ENCODE measurements at places on chromosomes 1 and 21.

- DNase-seq, result no peak
Observed at GRCh38 chr1:70376196-70376595, 21.7 kb upstream of the ANKRD13C start.

GRCh38 chr1:67611846-67612245 lies 73.2 kb upstream of the GADD45A start:
- no peak for DNase-seq

GRCh38 chr1:230633469-230633868 lies 8.8 kb upstream of the COG2 start:
- DNase-seq, result no peak

DNA sequence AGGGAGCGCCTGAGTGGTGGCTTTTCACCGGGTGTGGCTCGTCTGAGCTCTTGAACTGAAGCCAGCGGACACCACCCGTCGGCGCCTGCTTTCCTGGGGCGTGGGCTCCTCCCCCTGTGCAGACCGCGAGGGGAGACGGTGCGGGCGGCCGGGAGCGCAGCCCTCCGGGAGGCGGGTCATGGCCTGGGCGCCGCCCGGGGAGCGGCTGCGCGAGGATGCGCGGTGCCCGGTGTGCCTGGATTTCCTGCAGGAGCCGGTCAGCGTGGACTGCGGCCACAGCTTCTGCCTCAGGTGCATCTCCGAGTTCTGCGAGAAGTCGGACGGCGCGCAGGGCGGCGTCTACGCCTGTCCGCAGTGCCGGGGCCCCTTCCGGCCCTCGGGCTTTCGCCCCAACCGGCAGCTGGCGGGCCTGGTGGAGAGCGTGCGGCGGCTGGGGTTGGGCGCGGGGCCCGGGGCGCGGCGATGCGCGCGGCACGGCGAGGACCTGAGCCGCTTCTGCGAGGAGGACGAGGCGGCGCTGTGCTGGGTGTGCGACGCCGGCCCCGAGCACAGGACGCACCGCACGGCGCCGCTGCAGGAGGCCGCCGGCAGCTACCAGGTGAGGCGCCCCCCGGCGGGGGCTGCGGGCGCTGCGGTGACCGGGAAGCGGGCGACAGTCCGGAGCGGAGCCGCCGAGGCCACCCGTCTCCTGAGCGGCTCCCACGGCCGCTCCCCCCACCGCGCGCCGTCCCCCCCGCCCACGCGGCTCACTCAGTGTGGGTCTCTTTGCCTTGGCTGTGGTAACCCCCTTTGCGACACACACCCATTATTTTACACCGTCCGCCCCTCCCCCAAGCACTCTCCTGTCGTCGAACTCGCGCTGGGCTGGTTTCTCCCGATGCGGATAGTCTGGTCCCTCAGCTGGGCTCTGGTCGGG lies at the start of gene TRIM58:
Gene TRIM58, plus strand, starts transcription at position 119 of the 916 bp plus-strand sequence. Its CDS starts 60 bp downstream, at position 179.
- no peak for DNase-seq

- no peak for DNase-seq
Observed at GRCh38 chr1:156893048-156893953, at the start of gene PEAR1. Gene PEAR1 (plus strand): TSS chr1:156893718. CDS start chr1:156903927, 10,209 bp downstream.

DNA sequence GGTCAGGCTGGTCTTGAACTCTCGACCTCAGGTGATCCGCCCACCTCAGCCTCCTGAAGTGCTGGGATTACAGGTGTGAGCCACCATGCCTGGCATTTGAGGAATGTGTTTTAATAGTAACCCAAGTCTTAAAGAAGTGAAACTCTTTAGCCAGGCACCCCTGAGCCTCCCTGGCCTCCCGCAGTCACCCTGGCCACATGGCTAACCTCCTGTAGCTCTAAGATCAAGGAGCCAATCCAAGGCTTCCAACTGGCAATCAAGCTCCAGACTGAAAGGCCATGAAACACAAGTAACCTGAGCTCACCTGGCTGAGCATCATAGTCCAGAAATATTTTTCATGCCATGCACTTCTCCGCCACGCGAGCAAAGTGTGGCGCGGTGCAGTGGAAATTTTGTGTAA lies 84.3 kb downstream of the LTN1 start:
- no peak for DNase-seq

DNA sequence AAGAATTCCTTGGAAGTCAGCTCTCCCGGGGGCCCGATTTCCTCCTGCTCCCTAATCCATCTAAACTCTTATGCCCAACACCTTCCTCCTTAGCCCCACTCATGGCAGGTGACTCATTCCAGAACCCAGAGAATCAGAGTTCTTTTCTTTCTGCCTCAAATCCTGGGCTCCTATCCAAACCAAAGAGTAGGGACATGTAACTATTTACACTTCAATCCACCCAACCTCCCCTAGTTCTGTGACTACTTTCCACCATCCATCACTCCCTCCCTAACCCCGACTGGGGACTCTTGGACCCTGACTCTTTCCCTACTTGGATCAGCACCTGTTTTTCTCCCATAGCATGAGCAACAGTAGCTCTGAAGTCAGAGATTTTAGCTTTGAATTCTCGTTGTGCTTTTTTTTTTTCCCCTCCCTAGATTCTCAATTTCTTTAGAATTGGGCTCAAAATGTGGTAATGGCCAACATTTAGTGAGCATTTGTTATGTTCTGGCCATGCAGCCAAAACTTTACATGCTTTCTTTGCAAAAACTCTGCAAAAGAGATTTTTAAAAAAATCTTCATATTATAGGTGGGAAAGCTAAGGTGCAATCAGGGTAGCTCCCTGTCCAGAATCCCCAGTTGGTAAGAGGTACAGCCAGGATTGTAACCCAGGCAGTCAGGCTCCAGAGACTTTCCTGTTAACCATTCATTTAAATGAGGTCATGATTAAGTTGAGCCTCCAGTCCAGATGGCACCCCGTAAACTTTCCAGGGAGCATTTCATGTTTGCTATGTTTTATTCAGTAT lies 7.5 kb upstream of the CYP4A11 start:
- DNase-seq, result no peak

GRCh38 chr1:166170075-166170474 lies 3.3 kb upstream of the FAM78B start:
- no peak for DNase-seq

GRCh38 chr1:24640288-24640687 lies 2.8 kb upstream of the SRRM1 start:
- DNase-seq, result no peak

DNA sequence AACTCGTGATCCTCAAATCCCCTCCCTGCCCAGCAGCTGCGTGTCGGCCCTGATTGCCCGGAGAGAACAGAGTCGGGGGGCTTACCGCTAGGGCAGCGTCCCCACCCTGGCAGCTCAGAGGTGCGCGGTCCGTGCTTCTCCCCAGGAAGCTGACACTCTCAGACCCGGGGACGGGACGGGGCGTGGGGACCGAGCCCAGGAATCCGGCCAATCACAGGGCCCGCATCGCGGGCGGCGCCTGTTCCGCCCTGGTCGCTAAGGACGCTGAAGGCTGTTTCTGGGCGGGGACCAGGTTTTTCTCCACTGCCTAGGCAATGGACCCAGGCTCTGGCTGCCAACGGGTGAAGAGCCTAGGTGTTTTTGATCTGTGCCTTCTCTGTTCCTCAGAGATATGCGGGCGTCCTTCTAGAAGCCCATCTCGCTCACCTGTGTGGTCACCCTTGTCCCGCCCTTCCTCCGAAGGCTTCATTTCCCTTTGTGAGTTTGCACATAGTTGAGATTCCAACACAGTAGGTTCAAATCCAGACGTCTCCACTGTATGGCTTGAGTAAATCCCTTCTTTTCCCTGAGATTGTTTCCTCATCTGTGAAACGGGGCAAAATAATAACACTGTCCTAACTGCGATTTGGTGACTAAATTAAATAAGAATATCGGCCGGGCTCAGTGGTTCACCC lies at the start of gene C1orf87:
Gene C1orf87, minus strand, starts transcription at position 166 of the 674 bp plus-strand sequence. CDS start 1,127 bp downstream, outside the sequence.
- no peak for DNase-seq

DNA sequence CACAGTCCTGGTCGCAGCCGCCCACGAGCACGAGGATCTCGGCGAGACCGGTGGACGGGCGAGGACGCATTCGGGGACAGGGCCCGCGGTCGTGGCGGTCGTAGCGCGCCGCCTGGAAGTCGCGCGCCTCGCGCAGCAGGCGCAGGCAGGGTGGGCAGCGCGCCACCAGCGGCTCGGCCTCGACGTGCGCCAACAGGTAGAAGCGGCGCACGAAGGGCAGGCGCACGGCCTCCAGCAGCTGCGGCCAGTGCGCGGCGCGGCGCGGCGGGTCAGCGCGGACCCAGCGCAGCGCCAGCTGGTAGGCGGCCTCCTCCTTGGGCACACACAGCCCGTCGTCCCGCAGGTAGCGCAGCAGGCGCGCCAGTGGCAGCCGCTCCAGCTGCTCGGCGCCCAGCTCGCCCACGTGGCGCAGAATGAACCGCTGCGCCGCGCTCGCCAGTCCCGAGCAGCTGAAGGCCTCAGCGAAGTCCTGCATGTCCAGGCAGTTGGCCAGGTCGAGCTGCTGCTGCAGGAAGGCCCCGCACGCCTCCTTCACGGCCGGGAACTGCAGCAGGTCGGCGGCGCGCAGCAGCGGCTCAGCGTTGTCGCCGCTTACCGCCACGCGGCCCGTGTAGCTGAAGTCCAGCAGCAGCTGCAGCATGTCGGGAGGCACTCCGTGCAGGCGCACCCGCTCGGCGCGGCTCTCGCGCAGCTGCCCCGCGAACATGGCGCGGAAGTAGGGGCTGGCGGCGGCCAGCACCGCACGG lies 573 bp downstream of the KLHL21 start:
- DNase-seq, result peak; percentile 23

DNA sequence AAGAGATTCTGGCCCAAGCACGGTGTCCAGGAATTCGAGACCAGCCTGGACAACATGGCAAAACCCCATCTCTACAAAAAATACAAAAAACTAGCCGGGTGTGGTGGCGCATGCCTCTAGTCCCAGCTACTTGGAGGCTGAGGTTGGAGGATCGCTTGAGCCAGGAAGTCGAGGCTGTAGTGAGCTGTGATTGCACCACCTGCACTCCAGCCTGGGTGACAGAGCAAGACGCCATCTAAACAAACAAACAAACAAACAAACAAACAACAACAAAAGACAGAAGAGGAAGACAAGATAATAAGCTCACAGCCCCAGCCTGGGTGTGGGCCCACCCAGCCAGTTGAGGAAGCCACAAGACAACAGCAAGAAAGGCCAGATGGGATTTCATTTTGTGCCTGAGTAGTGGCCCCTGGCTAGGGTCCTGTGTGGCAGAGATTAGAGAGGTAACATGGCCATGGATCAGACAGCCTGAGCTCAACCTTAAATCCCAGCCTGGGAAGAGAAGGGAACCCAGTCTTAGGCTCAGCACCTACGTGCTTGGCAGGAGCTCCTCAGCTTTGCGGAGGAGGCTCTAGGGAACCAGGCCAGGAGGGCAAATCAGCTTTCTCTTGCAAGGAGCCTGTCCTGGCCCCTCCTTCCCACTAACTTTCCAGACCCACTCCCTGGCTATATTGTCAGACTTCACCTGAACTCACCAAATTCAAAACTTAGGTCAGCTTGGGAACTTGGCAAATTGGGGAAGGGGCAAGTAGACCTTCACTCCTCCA lies 4.9 kb upstream of the BEST4 start:
- no peak for DNase-seq

GRCh38 chr1:12537906-12538461 lies 80.0 kb downstream of the DHRS3 start:
- DNase-seq, result no peak

- DNase-seq, result no peak
Observed at GRCh38 chr1:213371847-213372619, 321.0 kb downstream of the RPS6KC1 start.

- no peak for DNase-seq
Observed at GRCh38 chr21:32163386-32163785, 115.5 kb downstream of the MIS18A start.

- no peak for DNase-seq
Observed at GRCh38 chr1:27116232-27116631, 38.7 kb downstream of the SLC9A1 start.

- DNase-seq, result no peak
Observed at GRCh38 chr1:117570988-117571409, 34.8 kb upstream of the TENT5C start.

GRCh38 chr1:170213596-170213995 lies 67.8 kb downstream of the NTMT2 start:
- no peak for DNase-seq

- no peak for DNase-seq
Observed at GRCh38 chr1:29249951-29250581, 13.7 kb downstream of the PTPRU start.

GRCh38 chr21:39152271-39152670 lies 31.0 kb downstream of the PSMG1 start:
- DNase-seq, result no peak

DNA sequence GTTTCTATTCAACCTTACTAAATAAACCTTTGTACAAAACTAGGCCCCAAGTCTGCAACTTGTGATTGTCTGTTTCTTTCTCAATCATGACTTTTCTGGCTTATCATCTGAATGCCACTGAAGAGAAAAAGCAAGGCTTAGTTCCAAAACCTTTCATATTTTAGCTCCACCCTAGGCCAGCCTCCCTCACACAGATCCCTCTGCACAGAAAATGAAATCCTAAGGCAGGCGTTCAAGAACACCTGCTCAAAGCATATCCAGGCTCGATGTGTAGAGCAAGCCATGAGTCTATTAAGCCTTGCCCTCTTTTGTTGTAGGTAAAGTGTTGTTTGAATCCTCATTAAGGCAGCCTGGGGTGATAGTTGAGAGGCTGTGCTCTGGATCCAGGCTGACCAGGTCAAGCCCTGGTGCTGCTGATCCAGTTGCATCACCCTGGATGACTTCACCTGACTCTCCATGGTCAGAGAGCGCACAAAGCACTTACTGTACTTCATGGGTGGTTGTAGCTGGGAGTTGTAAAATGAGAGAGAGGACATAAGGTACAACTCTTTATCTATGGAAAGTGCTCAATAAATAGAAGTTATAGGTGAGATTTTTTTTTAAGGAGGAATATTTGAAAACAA lies 39.0 kb downstream of the FYB2 start:
- no peak for DNase-seq

- DNase-seq, result no peak
Observed at GRCh38 chr1:54013393-54014008, 4.5 kb downstream of the LDLRAD1 start.

GRCh38 chr1:218412171-218412570 lies 67.0 kb downstream of the TGFB2 start:
- DNase-seq, result no peak

DNA sequence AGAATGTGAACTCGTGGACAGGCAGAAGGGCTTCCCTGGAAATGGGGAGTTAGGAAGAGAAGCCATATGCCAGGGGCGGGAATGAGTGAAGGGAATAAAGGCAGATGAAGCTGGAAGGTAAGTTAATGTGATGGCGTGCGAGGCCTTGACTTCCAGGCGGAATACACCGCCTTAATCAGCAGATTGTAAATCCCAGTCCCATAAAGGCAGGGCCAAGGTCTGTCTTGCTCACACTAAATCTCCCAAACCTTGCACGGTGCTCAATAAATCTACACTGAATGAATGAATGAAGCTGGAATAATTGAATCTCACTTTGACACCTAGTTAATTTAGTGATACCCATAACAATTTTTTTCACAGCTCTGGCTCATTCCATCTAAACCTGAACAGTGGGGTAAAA lies 16.8 kb upstream of the PRDM2 start:
- DNase-seq, result no peak

DNA sequence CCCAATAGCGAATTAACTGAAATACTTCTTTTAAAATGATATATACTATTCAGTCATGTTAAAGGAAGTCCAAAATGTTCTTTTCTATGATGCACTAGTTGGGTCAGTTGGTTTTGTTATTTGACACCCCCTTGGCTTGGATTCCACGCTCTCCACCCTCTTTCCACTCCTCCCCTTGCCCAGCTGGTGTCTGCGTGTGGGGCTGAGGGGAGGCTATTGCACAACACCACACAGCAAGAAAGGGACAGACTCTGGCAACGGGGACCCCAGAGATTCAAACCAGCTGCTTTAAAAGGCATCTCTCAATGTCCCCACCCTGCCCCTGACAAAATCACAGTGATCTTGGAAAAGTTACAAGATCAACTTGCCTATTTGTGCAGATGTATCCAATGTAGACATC lies 394.3 kb downstream of the TGFB2 start:
- DNase-seq, result no peak

- no peak for DNase-seq
Observed at GRCh38 chr1:209542585-209542984, 40.9 kb upstream of the CAMK1G start.

GRCh38 chr1:51551848-51552296 lies 32.8 kb upstream of the EPS15 start:
- DNase-seq, result no peak
